T47D (cell line): ENCODE measurements at places on chromosomes 7 and 10.

DNA sequence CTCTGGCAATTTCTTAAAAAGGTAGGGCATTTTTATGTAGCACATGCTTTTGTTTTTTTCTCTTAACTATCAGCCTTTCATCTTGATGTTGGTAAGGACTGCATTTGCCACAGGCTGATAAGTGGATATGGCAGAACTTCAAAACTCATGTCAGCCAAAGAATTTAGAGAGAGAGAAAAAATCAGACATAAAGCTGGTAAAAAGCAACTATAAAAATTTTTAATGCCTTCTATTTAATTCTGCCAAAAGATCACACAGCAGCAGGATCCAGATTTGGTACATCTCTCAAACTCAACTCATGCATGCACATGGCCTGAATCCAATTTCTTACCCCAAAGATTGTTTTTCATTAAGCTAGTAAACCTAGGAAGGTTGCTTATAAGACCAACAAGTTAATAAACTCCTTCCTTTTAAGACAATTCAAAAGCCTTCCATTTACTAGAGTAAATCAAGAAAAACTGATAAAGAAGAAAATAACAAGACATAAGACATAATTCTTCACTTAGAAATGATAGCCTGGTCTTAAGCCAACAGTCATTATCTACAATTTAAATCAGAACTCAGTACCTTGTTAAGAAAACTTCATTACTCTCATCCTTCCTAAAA is 69.3 kb downstream of the GLI3 start:
- DNase-seq, result no peak

GRCh38 chr10:98404571-98405359 is 10.2 kb downstream of the PYROXD2 start:
- no peak for DNase-seq

- DNase-seq, result no peak
These were observed 507 bp upstream of the TMEM254 start for GRCh38 chr10:80077869-80078447.

DNA sequence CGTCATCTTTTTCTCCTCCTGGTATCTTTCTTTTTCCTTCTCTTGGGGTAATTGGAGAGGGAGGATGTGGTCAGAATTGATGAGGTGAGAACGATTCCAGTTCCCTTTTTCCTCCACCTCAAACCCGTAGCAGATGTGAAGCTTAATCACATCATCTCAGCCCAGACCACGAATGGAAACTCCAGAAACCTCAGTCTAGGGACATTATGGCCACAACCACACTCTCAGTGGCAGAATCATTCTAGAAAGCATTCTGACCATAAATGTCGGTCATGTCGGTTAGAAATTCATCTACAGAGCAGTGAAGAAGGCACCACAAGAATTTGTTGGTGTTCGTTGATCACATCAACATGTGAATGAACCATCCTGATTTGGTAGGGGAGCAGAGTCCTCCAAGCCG is 78.7 kb downstream of the GATA3 start:
- DNase-seq, result no peak

GRCh38 chr7:17830206-17830605 is 110.1 kb downstream of the SNX13 start:
- DNase-seq, result no peak

DNA sequence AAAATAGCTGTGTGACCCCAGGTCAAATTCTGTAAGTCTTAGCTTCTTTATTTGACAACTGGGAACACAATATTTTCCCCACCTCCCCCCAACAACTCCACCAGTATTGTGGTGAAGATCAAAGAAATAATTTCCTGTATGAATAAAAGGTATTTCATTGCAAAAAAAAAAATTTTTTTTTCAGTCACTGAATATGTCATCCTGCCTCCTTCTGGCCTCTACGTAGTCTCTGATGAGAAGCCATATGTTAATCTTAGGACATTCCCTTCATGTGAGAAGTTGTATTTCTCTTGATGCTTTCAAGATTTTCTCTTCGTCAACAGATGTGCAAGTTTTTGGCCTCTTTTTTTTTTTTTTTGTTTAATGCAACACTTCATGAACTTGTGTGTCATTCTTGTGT is 33.0 kb downstream of the ZNF33A start:
- DNase-seq, result no peak

- no peak for DNase-seq
These were observed 50.6 kb upstream of the FZD9 start for GRCh38 chr7:73382934-73383503.

DNA sequence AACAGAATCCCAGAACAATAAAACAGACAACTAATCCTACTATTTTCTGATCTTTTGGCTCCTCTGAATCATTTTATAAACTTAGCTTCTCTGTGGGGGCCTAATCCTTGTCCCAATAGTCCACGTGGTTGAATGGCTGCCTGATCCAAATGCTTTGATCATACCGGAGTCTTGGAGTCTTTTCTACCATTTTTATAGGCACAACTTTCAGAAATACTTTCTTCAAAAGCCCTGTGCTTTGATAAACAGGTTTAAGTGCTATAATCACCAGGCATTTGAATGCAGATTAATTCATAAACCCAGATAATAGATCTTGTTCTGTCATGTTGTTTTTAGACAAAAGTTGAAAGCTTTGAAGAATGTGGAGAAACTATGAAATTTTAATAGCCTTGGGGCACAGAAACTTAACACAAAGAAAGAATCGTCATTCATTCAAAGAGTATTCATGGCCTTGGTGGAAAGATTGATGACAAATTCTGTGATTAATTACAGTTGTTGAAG is 163.7 kb downstream of the AHR start:
- no peak for DNase-seq

GRCh38 chr7:70894799-70895198 is 237.1 kb upstream of the GALNT17 start:
- DNase-seq, result no peak

DNA sequence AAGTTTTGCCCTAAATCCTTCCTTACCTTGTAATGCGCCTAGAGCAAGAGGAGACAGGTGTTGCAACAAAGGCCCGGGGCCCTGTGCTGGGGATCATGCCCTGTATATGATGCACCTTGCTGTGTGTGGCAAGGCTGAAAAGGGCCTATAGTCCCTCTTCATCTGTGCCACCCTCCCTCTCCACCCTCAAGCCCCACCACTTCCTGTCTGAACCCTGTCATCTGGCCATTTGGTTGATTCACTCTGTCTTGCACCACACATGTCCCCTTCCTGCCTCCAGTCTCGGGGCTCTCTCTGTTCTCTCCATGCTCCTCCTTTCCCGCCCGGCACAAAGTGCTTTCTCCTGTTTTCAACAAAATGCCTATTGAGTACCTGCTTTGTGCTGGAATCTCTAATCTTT is 11.5 kb upstream of the MALSU1 start:
- DNase-seq, result no peak

DNA sequence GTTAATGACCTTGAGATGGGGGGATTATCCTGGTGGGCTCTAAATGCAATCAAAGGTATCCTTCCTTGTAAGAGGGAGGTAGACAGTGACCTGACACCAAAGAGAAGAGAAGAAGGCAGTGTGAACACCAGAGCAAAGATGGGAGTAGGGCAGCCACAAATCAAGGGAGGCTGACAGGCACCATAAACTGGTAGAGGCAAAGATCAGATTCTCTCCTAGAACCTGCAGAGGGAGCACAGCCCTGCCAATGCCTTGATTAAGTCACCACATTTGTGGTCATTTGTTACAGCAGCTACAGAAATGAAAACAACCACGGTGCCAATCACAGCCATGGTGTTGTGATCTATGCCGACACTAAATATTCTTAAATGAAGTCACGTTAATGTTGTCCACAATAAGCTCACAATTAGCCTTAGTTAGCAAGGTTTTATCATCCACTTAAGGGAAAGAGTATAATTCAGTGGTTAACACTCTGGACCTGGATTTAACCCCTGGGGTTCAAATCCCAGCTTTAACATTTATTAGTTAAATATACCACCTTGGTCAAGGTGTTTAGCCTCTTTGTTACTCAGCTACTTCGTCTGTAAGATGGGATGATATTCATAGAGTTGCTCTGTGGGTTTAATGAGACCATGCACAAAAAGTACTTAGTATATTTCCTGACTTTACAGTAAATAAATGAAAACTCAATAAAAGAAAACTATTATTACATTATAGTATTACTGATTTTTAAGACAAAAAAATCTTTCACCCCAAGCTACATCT is 70.8 kb downstream of the SGMS1 start:
- DNase-seq, result no peak

GRCh38 chr10:121999301-121999700 is 10.3 kb downstream of the TACC2 start:
- DNase-seq, result peak; percentile 22

GRCh38 chr10:58201704-58202103 is 66.0 kb downstream of the IPMK start:
- DNase-seq, result no peak

GRCh38 chr7:139033346-139034114 is 2.3 kb downstream of the ZC3HAV1L start:
- peak; percentile 73 for DNase-seq

DNA sequence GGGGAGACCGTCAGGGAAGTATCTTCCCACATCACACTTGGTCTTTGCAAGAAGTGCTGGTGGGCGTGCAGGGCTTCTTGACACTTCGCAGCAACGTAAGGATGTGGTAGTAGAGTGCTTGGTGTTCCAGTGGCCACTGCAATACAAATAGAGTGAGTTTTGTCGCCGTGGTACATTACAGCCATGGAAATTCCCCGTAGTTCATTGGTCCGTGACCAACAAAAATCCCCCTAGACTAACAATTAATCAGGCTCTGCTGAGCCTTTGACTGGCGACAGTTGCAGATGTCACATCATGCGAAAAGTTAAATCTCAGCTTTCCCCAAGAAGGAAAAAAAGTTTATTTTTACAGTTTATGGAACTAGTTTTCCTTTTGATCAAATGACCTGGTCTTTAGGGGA is 134.7 kb downstream of the MGMT start:
- no peak for DNase-seq

DNA sequence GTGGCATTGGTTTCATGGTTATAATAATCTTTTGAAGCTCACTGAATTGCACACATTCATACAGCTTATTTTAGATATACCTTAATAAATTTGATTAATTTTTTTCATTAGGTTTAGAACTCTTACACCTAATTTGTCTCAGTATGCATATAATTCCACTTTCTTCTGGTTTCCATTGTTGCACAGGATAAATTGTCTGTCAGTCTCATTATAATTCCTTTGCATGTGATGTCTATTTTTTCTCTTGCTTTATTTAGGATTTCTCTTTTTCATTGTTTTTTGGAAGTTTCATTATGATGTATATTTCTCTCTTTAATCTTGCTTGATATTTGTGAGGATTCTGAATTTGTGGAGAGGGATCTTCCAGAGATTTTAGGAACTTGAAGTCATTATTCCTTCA is 84.7 kb downstream of the ARL5B start:
- DNase-seq, result no peak

DNA sequence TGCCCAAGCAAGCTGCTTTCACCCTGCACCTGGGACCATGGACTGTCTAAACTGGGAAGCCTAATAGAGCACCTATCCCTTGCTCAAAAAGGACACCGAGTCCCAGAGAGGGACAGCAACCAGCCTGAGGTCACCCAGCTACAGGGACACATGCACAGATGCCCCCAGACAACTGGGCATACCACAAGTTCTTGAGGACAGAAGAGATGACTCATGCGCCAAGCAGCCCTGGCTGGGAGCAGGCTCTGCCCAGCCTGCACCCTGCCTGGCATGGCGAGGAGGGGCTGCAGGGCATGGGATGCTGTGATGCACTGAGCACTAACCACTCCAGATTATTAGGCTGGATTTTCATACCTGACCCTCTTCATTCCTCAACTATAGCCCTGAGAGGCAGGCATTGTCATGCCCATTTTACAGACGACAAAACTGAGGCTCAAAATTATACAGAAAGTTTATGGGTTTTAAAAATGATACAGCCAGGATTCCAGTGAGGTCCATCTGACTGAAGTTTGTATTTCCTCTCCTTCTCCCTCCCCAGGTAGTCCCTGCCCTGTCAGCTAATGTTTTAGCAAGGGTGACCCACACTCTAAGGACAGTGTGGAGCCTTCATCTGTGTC is 289.3 kb upstream of the ZMIZ1 start:
- DNase-seq, result no peak

DNA sequence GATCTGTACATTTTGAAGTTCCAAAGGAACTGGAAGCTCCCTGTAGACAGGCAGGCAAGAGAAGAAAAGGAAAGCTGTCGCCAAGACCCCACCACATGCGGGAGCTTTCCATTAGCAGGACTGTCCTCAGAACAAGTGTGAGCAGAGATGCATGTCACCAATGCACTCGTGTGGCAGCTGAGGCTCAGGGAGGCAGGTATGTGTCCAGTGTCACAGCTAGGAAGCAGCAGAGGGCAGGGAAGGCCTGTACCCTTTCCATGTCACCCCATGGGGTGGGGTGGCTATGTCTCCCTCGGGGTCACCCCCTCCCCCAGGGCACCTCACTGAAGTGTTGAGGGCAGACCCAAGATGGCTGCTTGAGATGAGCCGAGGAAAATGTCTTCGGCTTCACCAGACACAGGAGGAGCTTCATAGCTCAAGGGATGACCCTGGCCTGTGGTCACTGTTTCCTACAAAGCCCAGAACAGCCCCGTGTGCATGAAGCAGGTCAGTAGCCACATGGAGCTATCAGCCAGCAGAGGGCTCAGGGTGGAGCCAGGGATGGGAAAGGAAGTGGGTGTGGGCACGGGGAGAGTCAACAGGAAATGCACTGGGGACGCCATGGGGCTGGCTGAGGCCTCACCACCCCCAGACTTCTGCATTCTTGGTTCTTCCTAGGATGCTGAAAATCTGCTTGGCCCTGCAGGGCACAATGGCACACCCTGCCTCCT is 96.6 kb downstream of the FAM53B start:
- no peak for DNase-seq

DNA sequence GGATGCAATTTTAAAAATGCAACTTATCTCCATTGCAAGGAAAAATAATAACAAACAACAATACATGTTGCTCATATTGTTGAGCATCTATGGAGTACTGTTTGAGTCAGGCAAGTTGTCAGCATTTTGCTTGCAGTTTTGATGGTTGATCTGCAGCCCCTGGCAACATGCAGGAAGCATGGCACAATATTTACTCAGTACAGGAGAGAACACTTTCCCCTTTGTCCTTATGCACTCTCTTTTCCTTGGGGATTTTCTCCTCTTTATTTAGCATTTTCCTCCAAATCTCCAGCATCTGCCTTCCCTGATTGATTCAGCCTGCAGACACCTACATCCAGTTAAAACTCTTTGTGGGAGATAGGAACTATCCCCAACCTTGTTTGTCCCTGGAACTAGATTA is 620.5 kb upstream of the LRRN3 start:
- DNase-seq, result peak; percentile 0
